ENCODE measurements at places on chromosomes 5 and 9. TPM values are rescaled to one million over a fixed set of nuclear protein-coding genes. Genes with fewer than 3 reads are reported as not detected.

GRCh38 chr5:6772886-6773285 lies 59.7 kb downstream of the TENT4A start:
- DNase-seq: no peak

- no peak for DNase-seq
Measured at GRCh38 chr9:98516205-98516896, 192.4 kb downstream of the GABBR2 start.

- DNase-seq: no peak
Measured at GRCh38 chr5:150404121-150404520, 8.6 kb downstream of the CD74 start.

- DNase-seq: peak; percentile 99
Measured at GRCh38 chr5:109865637-109866036, 175.9 kb downstream of the MAN2A1 start.

DNA sequence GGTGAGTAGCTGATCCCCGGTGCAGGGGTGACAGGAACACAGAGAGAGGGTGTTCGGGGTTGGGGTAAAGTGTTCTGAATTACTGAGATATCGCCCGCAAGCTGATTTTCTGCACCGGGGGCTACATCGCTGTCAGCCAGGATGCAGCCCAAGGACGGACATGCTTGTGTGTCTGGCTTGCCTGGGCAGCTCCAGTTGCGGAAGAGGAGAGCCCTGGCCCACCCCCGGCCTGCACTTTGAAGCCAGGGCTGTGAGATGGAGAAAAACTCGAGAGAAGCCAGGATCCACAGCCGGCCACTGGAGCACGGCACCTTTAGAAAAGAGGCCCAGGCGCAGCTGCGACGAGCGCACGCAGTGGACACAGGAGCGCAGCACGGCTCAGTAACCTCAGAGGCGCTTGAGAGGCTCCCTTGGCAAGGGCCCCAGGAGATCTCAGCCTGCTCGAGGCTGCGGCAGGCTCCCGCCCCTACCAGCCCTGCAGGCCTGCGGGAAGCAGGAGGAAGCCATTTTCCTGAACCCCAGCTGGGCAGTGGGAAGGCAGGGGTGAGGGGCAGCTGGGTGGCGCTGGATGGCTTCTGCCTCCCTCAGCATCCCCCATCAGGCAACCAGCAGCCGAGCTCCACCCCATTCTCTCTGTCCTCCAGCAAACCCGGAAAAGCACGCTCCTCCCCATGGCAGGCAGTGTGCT lies 59.2 kb downstream of the C9orf50 start:
- no peak for DNase-seq

GRCh38 chr5:172710676-172711075 lies 60.3 kb downstream of the DUSP1 start:
- DNase-seq: no peak

- no peak for DNase-seq
Measured at GRCh38 chr5:134110382-134110781, 4.1 kb upstream of the TCF7 start.

- DNase-seq: no peak
Measured at GRCh38 chr5:122576256-122577016, 198.4 kb upstream of the SNX2 start.

DIPK1B gene
- 4.0 TPM for total RNA-seq

PCDH1 gene
- total RNA-seq: 10.6 TPM

SLC1A3 gene
- 0.87 TPM for total RNA-seq

DNA sequence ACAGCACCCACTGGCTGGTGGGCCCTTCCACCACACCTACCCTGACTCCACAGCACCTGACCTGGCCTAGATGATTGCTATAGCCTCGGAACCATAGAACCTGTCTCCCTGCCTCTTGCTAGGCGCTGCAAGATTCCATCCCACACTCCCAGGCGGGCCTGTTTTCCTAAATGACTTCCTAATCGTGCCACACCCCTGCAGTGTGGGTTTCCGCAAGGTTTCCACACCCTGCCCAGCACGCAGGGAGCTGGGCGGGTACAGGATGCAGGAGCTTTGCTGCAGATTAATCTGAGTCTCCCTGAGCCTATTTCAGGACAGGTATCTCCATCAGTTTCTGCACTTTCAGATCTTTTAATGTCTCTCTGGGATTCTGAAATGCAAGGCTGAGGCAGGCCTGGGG lies 62.9 kb downstream of the SHB start:
- DNase-seq: no peak

OTP gene
- total RNA-seq: not detected

FOXE1 gene
- 57.1 TPM for total RNA-seq

DNA sequence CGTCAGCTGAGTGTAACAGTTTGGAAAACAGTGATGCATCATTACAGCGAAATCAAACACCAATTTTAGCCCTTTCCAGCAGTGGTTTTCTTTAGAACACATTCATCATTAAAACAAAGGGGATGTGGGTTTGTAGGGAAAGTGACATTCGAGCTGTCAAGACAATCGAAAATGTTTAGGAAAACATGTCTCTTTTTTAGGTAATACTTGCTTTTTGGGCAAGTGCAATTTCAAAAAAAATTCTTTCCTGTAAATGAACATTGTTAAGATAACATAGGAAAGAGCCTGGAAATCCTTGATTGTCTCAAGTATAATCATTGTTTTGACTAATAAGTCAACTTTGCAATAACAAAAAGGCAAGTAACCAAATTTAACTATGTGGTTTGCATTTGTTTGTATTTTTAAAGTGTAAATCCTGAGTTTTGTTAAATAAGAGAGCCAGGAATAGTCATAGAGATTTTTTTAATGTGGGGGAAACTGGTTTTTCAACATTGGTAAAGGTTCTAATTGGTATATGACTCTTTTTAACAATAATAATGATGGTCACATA lies 182.5 kb downstream of the TTLL11 start:
- DNase-seq: no peak

GRCh38 chr9:111805262-111805661 lies 10.5 kb upstream of the SHOC1 start:
- DNase-seq: no peak

IL6ST gene
- total RNA-seq: 216 TPM

PCDHA9 gene
- total RNA-seq: not detected

ERMP1 gene
- total RNA-seq: 29.9 TPM

DNA sequence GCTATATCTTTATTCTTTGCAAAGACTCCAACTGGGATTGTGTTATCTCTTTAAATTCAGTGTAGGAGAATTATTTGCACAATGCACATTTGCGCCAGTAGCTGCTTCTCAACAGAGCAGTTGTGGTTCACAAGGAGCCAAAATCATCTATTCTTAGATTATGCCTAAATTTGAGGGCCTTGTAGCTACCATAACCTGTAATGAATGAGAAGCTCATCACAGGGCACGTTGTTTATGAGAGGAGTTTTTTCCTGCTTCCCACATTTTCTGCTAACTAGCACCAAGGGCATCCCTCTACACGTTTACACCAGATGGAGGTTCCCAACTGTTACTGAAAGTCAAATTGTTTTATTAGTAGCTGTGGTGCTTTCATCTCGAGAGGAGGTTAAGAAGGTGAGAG lies 322.4 kb downstream of the TMEM161B start:
- no peak for DNase-seq

- peak; percentile 23 for DNase-seq
Measured at GRCh38 chr5:179550511-179551342, at the start of gene RUFY1. RUFY1 (plus strand) TSS chr5:179550554; CDS start chr5:179550570, 16 bp downstream.

All from renal cortical epithelial cell (primary cell).